ENCODE measurements at places on chromosomes 16 and 17. TPM values are rescaled to one million over a fixed set of nuclear protein-coding genes. Genes with fewer than 3 reads are reported as not detected.

Gene TBX4
- total RNA-seq, result not detected

Gene USP7
- 74.3 TPM for total RNA-seq

Gene CTRB1
- not detected for total RNA-seq

Gene PPY
- total RNA-seq, result not detected

Gene CTF1
- 8.5 TPM for total RNA-seq

Measured in right cardiac atrium (tissue), 5 donors.